Activated naive CD4-positive, alpha-beta T cell treated with Interleukin-2 at 50 U/mL for 16 hours (primary cell): ENCODE measurements at places on chromosomes 3 and 15.

GRCh38 chr15:32763295-32763694 is 45.5 kb downstream of the GREM1 start:
- DNase-seq = no peak

DNA sequence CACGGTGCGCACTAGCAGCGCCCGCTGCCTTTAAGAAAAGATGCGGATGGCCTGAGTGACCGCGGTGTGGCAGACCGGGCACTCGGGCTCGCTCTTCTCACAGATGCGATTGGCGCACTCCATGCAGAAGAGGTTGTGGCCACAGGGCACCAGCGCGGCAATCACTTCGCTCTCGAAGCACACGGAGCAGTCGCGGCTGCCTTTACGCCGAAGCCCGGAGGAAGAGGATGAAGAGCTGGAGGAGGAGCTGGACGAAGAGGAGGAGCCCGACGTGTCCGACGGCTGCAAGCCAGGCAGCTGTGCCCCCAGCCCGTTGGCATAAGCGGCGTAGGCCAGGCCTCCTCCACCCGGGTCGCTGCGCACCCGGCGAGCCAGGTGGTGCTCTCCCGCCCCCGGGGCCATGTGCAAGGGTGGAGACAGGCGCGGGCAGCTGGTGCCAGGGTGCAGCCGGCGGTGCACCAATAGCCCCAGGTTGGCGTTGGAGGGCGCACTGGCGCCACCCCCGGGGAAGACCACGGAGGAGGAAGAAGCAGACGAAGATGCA is 2.6 kb downstream of the MEX3B start:
- DNase-seq = no peak

- DNase-seq = no peak
These were observed 62.4 kb upstream of the TRPM1 start for GRCh38 chr15:31163769-31164572.

GRCh38 chr3:130377960-130378676 is 32.6 kb downstream of the COL6A5 start:
- no peak for DNase-seq

GRCh38 chr3:19231792-19232461 is 83.6 kb downstream of the KCNH8 start:
- DNase-seq = no peak

DNA sequence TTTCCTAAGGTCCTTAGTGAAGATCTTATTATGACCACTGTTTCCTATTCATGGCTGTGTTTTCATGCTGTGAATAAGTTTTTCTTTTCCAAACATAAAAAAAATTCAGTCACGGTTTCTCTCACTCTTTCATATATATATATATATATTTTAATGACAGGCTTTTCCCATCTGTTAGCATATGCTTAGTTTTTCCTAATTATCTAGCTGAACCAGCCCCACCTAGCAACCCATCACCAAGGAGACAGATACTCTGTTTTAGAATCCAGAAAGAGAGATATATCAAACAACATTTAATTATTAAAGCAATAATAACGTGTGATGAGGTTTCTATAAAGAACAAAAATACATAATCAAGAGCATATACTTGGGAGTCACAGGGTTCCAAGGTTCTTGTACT is 58.3 kb downstream of the TMCC1 start:
- DNase-seq = no peak

- no peak for DNase-seq
These were observed 99.4 kb downstream of the FLNB start for GRCh38 chr3:58107597-58107996.

DNA sequence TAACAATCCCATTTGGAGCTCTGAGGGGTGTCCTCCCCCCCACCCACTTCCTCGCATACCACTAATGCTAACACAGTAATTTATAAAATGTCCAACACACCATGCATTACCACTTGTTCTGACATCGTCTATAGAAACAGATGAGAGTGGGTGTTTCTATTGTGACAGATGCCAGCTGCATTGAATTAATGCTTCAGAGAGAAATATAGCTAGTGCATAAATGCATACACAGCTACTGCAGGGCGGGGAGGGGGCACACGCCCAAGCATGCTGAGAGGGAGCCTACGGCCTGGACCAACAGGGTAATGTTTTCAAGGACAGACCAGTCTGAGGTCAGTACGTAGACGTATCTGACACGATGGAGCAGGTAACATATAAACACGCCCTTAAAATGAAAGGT is 106.0 kb upstream of the FEZF2 start:
- DNase-seq = no peak

GRCh38 chr15:70361106-70361505 is 263.4 kb upstream of the TLE3 start:
- DNase-seq = no peak

- no peak for DNase-seq
These were observed 10.9 kb downstream of the SEMA7A start for GRCh38 chr15:74422652-74423430.

DNA sequence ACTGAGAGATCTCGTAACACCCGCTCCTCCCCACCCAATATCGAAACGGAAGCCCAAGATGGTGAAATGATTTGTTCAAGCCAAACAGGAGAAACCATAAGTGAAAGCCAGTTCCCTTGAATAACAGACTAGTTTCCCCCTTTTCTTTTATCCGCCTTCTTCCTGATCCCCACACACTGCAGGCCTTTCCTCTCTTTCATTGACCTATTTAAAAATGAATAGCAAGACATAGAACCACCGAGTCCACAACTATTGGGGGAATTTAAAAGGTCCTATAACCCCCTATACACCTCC is 382 bp upstream of the COX17 start:
- DNase-seq = no peak

DNA sequence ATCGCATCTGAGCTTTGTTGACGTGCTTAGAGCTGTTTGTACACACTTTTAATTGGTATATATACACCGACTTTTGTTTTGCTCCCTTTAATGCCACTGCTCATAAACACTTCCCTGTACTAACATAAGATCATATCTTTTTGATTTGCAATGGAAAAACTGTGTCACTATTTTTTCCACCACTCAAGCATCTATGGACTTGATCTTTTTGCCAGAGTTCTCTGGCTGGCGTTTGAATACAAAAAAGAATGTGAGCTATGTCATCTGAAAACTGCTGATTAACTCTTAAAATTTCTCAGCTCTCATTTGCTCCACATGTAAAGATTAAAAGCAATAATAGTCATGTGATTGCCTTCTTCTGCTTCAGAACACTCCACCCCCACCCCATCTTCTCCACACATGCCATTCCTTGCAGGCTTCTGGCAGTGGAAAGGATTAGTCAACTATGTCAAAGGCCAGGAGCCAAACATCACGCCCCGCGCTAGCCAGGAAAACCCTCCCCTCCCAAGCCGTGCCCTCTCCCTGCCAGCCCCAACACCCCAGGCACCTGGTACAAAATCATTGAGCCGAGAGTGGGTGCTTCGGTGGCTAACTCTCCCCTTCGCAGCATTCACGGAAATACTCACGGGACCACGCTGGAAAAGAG is 123.4 kb upstream of the MEF2A start:
- peak; percentile 1 for DNase-seq

GRCh38 chr15:73844356-73844755 is 29.0 kb upstream of the TBC1D21 start:
- DNase-seq = no peak

- DNase-seq = no peak
These were observed 31.2 kb downstream of the CHDH start for GRCh38 chr3:53815067-53815466.

GRCh38 chr3:8780279-8780678 is 10.9 kb upstream of the OXTR start:
- DNase-seq = no peak

DNA sequence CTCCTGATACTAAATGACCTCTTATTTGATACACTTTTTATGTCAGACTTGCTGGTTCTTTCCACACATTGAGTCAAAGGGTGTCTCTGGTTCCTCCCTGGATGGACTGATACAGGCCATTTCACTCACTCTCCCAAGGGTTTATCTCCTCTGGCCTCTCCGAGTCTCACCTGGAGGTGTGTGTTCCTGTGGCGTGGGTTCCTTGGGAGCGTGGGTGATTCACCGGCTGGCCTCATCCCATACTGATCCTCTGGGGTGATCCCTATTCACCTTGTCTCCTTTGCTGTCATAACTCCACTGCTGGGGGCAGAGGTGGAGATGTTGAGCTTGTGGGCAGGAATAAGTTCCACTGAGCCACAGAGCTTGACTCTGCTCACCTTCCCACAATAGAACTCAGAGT is 61.1 kb downstream of the ST6GAL1 start:
- no peak for DNase-seq

GRCh38 chr3:194905696-194906095 is 220.0 kb downstream of the FAM43A start:
- no peak for DNase-seq

DNA sequence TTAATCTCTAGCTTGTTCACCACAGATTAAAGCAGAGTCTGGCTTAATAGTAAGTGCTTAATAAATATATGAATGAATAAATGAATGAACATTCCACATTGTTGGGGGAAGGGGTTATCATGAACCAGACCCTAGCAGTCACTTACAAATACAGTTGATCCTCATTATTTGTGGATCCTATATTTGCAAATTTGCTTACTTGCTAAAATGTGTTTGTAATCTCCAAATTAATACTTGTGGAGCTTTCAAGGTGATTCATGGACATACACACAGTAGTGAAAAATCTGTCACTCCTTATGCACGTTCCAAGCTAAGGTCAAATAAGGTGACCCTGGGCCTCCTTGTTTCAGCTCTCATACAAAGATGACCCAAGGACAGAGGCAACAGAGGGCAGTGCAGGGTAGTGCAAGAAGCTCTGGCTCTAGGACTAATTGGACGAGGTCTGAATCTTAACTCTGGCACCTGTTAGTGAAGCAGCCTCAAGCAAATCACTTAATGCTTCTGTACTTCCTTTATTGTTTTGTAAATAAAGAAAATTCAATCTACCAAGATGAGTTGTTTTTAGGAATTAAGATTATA is 112.8 kb upstream of the C2CD4B start:
- no peak for DNase-seq

GRCh38 chr3:51955893-51956770 is 951 bp downstream of the GPR62 start:
- peak; percentile 38 for DNase-seq

GRCh38 chr15:39198044-39199000 is 382.6 kb upstream of the THBS1 start:
- DNase-seq = no peak

DNA sequence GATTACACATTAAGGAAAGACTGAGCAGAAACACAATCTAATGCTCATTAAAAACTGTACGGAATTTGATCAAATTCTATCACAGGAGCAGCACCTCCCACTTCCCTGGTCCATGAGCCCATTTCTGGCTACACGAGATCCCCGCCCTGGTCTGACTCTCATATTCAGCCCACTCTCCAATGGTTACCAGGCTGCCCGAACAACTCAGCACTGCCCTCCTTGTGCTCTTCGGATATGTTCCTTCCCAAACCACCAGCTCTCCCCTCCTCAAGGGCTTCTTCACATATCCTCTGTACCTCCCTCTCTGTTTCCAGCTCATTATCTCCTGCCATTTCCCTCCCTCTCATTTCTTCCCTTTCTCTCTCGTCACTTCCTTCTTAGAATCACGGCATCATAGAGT is 180.5 kb downstream of the RSL24D1 start:
- no peak for DNase-seq

- DNase-seq = no peak
These were observed 139.5 kb downstream of the LRIG1 start for GRCh38 chr3:66361356-66361755.

DNA sequence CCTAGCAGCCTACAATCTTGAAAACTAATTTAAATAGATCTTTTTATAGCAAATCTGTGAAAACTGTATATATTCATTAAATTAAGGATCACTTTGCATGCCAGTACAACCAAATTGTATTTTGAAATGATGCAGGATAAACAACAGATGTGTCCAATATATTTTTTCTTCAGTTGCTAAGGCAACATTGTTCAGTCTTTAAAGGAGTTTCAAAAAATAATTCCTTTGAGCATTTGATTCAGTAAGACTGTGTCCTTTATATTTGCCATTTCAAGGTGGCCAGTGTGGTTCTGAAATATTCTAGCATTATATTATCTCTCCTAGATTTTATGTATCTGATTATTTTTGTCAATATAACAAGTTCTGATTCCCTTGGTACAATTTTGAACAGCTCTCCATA is 254.7 kb downstream of the PLOD2 start:
- no peak for DNase-seq

- no peak for DNase-seq
These were observed 26.4 kb downstream of the GNB5 start for GRCh38 chr15:52164631-52165265.

GRCh38 chr3:108406063-108406660 is 104.2 kb downstream of the MYH15 start:
- no peak for DNase-seq
